CD4-positive, alpha-beta memory T cell (primary cell): ENCODE measurements at places on chromosomes 11 and 22. TPM values are rescaled to one million over a fixed set of nuclear protein-coding genes. Genes with fewer than 3 reads are reported as not detected.

CHCHD10 gene
- polyA plus RNA-seq: 16.3 TPM

SCN4B gene
- polyA plus RNA-seq: not detected

PMM1 gene
- polyA plus RNA-seq: 32.0 TPM

ACR gene
- not detected for polyA plus RNA-seq

OR5B21 gene
- not detected for polyA plus RNA-seq

DNA sequence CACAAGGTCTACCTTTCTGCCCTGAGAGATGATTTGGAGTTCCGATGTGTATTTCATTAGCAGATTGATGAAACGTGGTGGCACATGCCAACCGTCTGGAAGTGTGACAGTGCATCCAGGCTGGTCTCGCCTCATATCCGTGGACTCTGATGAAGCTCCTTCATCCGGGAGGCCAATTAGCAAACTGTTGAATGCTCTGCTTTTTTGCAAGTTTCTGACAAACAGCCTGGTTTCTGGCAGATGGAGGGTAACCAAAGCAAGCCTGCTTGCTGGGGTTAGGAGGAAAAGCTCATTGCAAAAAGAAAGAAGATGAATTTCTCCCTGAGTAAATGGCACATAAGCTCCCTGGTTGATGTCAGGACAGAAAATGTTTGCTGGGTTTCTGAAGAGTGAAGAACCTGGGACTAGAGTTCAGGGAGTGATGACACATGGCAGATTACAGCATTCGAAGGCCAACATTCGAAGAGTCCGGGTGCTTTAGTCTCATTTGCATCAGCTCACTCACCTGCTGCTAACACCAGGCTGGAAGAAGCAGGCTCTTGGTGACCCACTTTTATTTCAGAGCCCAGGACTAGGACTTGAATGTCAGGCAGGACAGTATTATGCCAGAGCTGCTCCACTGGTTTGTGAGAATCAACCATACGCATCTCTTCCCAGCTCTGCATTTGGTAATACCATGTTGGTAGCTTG is 135.9 kb upstream of the TTC12 start:
- DNase-seq: no peak

DNA sequence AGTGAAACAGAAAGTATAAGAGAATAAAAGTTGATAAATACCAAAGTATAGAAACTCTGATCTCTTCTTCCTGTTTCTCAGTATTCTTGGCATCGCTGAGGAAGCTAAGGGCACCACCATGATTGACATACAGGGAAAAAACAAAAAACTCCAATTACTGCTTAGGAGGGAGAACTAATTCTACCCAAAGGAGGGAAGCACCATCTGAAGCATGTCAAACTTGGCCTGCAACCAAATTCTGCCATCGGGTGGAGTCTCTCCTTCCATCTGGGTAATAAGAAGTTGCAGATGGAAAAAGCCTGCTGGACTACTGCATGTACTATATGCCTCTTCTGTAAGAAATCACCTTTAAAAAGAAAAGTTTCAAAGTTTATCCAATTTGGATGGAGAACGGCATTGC is 30.5 kb upstream of the PPP2R1B start:
- no peak for DNase-seq

- DNase-seq: no peak
Observed at GRCh38 chr11:79346021-79346420, 94.8 kb downstream of the TENM4 start.

- no peak for DNase-seq
Observed at GRCh38 chr11:103700622-103701021, 335.8 kb upstream of the DDI1 start.

DNA sequence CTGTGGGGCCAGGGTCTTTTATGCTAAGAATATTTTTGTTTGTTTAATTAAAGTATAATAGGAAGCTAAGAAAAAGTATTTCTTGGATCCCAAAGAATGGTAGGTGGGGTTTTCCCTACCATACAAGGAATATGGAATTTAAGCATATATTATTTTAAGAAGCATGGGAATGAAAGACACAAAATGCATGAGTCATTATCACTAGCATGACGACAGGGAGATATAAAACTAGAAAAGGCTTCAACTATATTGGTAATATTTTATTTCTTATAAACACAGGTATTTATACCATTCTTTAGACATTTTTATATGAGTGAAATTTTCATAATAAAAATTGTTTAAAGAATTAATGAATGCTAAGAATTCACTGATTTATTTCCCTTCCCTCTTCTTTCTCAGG is 39.3 kb upstream of the SOX6 start:
- DNase-seq: no peak

GRCh38 chr11:135006800-135007199 is 594.8 kb upstream of the B3GAT1 start:
- DNase-seq: no peak

- DNase-seq: no peak
Observed at GRCh38 chr11:47104261-47104950, 72.3 kb downstream of the ARFGAP2 start.

GRCh38 chr11:37929100-37929653 is 1331.1 kb upstream of the RAG2 start:
- DNase-seq: no peak

DNA sequence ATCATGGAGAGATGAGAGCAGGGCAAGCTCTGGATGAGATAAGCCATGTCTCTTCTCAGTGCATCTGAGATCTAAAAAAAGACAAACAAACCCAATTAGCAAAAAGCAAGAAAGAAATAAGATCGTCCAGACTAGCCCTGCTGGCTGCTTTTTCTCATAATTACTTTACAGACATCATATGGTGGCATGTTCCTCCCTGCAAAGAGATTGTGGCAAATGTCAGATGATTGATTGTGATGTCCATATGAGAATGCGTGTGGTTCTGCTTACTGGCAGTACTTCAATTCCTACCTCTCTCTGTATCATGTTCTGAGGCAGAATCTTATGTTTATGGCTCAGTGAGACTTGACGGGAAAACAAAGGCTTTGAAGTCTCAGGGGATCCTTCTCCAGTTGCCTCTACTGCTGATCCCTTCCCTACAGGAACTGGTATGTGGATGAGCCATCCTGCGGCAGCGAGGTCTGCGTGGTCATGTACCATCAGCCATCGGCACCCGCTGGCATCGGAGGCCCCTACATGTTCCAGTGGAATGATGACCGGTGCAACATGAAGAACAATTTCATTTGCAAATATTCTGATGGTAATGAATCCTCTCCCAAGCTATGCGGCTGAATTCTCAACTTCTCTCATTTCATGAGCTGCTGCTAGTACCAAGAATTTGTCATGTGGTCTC is 8.8 kb downstream of the LAYN start:
- DNase-seq: no peak

DNA sequence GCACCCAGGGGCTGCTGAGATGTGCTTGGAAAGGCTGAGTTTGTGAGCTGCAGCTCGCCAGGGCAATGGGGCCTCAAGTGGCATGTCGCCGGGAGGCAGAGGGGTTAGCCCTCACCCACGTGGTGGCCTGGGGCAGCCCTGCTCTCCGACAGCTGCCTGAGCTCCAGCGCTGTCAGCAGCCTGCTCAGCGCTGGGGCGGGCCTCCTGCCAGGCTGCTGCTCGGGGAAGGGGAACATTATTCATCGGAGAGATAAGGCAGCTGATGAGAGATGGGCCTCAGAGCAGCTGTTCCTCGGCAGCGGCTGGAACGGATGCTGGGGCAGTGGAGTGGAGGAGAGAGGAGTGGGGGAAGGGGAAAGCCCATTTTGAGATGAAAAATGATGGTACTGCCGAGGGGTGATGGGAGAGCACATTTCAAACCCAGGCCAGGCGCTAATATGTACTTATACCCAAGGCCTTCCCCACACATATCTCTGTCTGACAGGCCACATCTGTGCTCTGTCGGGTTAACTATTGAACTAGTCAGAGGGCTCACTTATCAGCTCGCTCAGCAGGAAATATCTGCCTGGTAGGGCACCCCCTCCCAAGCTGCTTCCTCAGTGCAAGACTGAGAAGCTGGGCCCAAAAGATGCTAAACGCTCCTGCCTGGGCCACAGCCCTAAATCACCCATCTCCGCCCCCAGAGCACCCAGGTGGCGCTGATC is 79.5 kb downstream of the TIMP3 start:
- no peak for DNase-seq

- DNase-seq: no peak
Observed at GRCh38 chr22:22198751-22199150, 45.8 kb upstream of the VPREB1 start.

DNA sequence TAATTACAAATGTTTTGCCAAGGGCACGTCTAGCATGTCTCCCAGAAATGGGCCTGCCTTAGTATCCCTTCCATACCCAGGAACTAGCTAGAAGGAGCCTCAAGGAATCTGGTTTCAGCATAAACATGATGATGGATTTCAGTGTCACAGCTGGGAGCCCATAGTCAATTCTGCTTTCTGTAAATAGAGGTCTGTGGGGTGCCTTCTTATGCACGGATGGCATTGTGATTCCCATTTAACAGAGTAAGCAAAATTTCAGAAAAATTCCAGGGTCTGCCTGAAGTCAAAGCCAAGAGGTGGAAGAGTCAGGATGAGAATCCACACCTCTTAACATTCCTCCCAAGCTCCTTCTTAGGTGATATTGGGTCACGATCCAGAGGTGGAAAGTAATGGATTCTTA is 12.1 kb downstream of the DUSP18 start:
- DNase-seq: no peak

DNA sequence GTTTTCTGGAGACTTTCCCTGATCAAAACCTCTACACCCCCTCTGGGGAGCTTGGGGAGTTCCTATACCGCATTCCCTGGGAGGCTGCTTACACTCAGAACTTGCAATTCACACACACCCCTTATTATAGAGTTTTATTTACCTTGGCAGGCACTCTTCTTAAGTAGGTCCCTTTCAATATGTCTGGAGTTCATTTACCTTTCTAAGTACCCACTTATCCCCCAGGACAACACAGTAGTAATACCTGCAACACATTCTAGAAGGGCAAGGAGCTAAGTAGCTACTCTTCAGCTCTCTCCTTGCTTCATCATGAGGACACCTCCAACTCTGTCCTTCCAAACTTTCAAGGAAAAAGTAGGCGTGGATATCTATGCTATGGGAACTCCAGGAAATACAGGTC is 127.8 kb upstream of the ANO3 start:
- no peak for DNase-seq

DNA sequence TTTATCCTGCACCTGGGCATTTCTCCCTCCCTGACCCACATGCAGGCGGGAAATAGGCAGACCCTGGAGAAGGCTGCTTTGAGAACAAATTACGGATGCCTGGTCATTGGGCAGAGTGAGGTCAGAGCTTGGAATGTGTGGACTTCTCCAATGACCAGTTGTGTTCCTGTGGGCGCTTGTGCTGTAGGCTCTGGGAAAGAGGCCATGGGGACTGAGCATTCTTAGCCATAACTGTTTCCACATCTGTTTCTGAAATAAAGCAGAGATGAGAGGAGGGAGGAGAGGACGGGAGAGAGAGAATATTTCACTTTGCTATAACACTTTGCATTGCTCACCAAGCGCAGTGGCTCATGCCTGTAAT is 11.2 kb upstream of the TMEM184B start:
- DNase-seq: no peak

DNA sequence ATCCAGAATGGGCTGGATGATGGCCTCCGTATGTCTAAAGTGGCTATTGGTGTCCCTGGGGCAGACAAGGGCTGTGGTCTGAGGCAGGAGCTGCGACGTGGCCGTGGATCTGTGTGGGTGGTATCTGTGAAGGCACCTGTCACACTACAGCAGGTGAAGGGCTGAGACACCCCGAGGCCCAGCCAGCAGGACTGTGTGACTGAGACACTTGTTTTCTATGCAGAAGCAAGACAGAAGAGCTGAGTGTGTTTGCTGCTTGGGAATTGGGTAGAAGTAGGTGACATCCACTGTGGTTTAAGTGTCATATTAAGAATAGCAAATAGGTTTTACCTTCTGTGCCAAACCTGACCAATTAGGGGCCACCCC is 35.0 kb downstream of the AMPD3 start:
- no peak for DNase-seq
